ENCODE measurements at places on chromosomes 11 and 22. TPM values are rescaled to one million over a fixed set of nuclear protein-coding genes. Genes with fewer than 3 reads are reported as not detected.

GRCh38 chr11:45803971-45804760, 783 bp upstream of the SLC35C1 start:
- H3K4me3 ChIP-seq, result peak overlapping the region; percentile 97
- H3K27me3 ChIP-seq, result no peaks in the 10 kb centered on the region
- peak; percentile 82 for DNase-seq
- peaks cover 6% of the 10 kb centered on the region for H3K36me3 ChIP-seq

DNA sequence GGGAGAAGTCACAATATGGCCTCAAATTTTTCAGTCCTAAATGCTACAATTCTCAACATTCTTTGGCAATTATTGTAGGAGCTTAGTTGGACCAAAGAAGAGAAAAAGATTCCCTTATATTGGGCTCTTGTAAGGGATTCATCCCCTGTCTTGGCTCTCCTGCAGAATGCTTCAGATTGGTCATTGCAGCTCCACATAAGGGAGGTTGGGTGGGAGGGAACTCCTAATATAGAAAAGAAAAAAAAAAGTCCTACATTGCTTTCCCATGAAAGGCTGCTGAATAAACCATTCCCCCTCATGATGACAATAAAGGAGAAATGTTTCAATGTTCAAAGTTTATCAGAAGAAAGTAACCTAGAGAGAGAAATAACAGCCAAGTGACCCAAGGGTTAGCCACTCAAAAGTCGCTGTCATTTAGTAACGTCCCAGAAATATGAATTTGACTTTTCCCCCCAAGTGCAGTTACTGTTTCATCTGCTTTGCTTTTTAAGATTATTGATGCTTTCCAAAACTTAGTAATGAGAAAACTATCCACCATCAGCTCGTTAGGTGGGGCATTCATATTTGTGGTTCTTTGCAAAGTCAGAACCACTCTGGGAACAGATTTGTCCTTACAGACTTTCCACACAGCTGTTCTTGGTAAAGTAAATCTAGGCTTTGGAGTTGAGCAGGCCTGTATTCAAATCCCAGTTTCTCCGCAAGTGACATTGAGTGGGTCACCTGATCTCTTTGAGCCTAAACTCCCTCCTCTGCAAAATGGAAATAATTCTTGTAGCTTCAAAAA, 5.0 kb upstream of the SLC1A2 start:
- H3K27me3 ChIP-seq, result peaks cover 83% of the 10 kb centered on the region
- H3K27ac ChIP-seq, result no peak overlapping the region
- peaks cover 5% of the 10 kb centered on the region for H3K4me1 ChIP-seq
- H3K36me3 ChIP-seq, result no peaks in the 10 kb centered on the region

Gene FGF3
- not detected for total RNA-seq

Gene LINC01488
- not detected for total RNA-seq

GRCh38 chr11:88384669-88385005, 47.1 kb upstream of the CTSC start:
- H3K4me1 ChIP-seq, result peaks cover 3% of the 10 kb centered on the region
- H3K27ac ChIP-seq, result no peak overlapping the region
- DNase-seq, result no peak
- H3K4me3 ChIP-seq, result no peak overlapping the region

- DNase-seq, result no peak
- no peak overlapping the region for H3K4me3 ChIP-seq
- H3K27me3 ChIP-seq, result no peaks in the 10 kb centered on the region
- no peak overlapping the region for H3K27ac ChIP-seq
- peaks cover 19% of the 10 kb centered on the region for H3K4me1 ChIP-seq
- H3K36me3 ChIP-seq, result peaks cover 6% of the 10 kb centered on the region
Measured at GRCh38 chr22:38718414-38718813, 12.7 kb downstream of the GTPBP1 start.

- H3K27ac ChIP-seq, result no peak overlapping the region
- no peaks in the 10 kb centered on the region for H3K36me3 ChIP-seq
- no peak overlapping the region for H3K4me3 ChIP-seq
- no peaks in the 10 kb centered on the region for H3K27me3 ChIP-seq
- DNase-seq, result no peak
Measured at GRCh38 chr22:33896575-33897447, 23.5 kb downstream of the LARGE1 start.

DNA sequence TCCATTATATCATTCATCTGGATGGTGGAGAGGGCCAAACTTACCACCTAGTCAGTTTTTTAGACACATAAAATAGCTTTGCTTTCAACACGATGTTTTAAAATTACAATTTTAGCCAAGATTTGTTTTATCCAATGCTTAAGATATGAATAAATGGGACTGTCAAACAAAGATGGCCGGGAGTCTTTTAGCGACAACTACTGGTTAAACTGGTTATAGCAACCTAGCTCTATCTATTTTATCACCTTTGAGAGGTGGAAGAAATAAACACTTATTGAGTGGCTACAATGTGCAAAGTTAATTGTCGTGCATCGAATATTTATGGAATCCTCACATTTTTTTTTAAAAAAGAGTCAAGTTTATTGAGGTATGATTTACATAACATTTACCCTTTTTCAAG, 279.8 kb downstream of the MIAT start:
- no peaks in the 10 kb centered on the region for H3K27me3 ChIP-seq
- no peaks in the 10 kb centered on the region for H3K36me3 ChIP-seq
- no peak for DNase-seq
- no peaks in the 10 kb centered on the region for H3K4me1 ChIP-seq

DNA sequence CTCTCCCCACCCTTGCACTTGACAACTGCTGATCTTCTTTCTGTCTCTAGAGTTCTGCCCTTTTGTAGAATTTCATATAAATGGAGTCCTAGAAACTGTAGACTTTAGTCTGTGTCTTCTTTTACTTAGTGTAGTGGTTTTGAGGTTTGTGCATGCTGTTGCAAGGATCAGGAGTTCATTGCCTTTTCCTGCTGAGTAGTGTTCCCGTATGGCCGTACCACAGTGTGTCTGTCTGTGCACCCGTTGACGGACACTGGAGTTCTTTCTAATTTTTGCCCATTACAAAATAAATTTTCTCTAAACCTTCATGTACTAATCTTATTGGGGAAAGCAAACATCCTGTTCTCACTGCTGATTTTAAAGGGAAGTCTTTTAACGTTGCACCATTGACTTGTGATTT, 138.1 kb downstream of the TBC1D22A start:
- H3K27me3 ChIP-seq, result no peaks in the 10 kb centered on the region
- no peak overlapping the region for H3K4me3 ChIP-seq
- H3K4me1 ChIP-seq, result peaks cover 6% of the 10 kb centered on the region
- H3K27ac ChIP-seq, result peak overlapping the region; percentile 7

GRCh38 chr11:122330279-122330965, 214.4 kb upstream of the BLID start:
- DNase-seq, result no peak

Gene AMOTL1
- 4.8 TPM for total RNA-seq

GRCh38 chr11:122360875-122361274, 244.9 kb upstream of the BLID start:
- H3K36me3 ChIP-seq, result no peaks in the 10 kb centered on the region
- no peaks in the 10 kb centered on the region for H3K4me1 ChIP-seq
- H3K27ac ChIP-seq, result no peak overlapping the region
- DNase-seq, result no peak

Gene TRIM51
- not detected for total RNA-seq

DNA sequence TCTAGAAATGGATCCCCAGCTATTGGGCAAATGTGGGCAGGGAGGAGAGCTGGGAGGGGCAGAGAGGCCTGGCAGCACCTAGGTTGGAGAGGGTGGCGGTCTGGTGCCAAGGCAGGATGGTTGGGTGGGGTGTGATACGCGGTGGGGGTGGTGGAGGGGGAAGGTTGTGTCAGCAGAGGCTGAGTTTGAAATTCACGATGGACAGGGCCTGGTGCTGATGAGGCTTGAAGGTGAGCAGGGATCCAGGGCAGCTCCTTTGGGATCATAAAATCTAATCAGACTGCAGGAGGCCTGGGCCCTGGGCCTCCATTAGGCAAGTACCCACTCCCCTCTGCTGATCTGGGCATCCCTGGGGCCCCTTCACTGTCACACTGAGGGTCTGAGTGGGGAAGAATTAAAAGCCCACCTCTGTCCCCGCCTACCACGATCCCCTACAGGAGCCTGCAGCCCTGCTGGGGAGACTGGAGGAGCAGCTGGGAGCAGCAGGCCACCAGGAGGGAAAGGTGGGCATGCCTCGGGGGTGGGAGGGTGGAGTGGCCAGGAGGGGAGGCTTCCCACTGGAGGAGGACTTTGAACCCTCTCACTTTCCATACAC, 24.0 kb downstream of the IGLL1 start:
- no peak overlapping the region for H3K27ac ChIP-seq
- DNase-seq, result no peak
- H3K36me3 ChIP-seq, result no peaks in the 10 kb centered on the region
- H3K4me1 ChIP-seq, result no peaks in the 10 kb centered on the region
- peaks cover 2% of the 10 kb centered on the region for H3K27me3 ChIP-seq

DNA sequence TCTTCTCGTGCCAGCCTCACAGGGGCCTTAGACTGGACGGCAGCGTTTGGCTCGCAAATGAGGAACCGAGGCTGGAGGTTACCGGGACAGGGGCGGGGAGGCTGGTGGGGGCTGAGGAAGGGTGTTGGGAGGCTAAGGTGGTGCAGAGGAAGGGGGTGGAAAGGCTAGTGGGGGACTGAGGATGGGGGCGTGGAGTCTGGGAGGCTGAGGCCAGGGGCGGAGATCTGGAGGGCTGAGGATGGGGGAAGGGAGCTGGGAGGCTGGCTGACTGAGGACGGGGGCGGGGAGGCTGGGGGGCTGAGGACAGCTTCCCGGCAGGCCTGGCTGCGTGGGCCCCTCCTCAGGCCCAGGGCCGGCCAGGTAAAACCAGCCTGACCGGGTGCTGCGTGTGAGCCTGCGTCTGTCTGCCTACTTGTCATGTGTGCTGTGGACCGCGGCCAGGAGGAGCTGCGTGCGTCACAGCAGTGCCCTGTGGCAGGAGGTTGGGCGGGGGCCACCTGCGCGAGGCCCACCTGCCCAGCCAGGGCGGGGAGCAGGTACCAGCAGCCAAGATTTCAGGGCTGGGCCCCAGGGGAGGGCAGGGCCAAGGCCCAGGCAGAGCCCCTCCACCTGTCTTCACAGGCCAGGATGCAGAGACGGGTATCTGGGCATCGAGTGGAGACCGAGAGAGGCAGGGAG, 9.4 kb upstream of the PIM3 start:
- DNase-seq, result no peak
- H3K4me3 ChIP-seq, result no peak overlapping the region
- H3K36me3 ChIP-seq, result no peaks in the 10 kb centered on the region
- H3K27me3 ChIP-seq, result no peaks in the 10 kb centered on the region

Gene KRTAP5-11
- not detected for total RNA-seq

Gene DKK3
- total RNA-seq, result 12.0 TPM

DNA sequence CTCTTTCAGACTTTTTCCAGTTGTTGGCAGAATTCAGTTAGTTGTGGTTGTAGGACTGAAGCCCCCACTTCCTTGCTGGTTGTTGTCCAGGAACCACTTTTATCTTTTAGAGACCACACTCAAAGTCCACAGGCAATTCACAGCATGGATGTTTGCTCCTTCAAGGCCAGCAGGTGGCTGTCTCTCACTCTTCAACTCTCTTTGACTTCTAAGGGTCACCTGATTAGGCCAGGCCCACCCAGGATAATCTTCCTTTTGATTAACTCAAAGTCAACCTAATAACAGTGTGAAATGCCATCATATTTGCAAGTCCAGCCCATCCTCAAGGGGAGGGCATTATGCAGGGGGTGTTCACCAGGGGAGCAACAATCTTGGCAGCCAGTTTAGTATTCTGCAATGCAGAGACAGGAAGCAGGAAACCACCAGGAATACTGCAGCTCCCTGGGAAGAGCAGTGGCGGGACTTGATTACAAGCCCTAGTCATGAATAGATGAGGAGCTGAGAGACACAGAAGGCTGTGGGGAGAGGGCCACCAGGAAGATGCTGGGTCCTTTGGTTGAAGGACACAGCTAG, 52.4 kb downstream of the LRRC74B start:
- H3K4me3 ChIP-seq, result no peak overlapping the region
- H3K36me3 ChIP-seq, result no peaks in the 10 kb centered on the region
- DNase-seq, result no peak
- H3K4me1 ChIP-seq, result peaks cover 8% of the 10 kb centered on the region
- H3K27ac ChIP-seq, result no peak overlapping the region

Gene MMP7
- total RNA-seq, result not detected

GRCh38 chr11:93604008-93604660, 57.3 kb upstream of the CEP295 start:
- H3K36me3 ChIP-seq, result no peaks in the 10 kb centered on the region
- H3K27ac ChIP-seq, result no peak overlapping the region
- peaks cover 4% of the 10 kb centered on the region for H3K27me3 ChIP-seq
- no peak for DNase-seq
- no peak overlapping the region for H3K4me3 ChIP-seq
- H3K4me1 ChIP-seq, result no peaks in the 10 kb centered on the region

DNA sequence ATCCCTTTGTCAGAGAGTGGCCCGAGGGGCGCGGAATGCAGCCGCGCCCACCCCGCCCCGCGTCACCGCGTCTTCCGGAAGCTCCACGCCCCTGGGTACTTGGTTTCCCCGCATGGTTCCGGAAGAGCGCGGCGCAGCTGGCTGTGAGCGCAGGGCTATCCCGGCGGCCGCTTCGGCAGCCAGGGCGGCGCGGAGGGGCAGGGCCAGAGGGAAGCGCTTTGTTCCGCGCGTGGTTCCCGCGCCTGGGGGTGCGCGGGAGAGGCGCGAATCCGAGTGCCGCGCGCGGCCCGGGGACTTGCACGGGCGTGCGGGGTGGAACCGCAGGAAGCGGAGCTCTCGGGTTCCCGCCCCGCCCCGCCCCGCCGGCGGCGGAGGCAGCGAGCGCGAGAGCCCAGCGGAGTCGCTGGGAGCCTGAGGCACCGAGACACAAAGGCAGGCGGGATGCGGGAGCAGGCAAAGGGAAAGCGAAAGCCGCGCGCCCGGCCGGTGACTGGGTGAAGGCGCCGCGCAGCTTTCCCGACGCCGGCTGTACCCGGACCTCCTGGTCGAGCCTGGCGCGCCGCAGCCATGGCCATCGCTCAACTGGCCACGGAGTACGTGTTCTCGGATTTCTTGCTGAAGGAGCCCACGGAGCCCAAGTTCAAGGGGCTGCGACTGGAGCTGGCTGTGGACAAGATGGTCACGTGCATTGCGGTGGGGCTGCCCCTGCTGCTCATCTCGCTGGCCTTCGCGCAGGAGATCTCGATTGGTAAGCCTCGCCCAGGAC, at the start of gene PANX1:
Gene PANX1 (plus strand): TSS at position 96 of the 766 bp plus-strand sequence. CDS start 472 bp downstream, at position 568.
- H3K27me3 ChIP-seq, result peaks cover 4% of the 10 kb centered on the region
- no peaks in the 10 kb centered on the region for H3K36me3 ChIP-seq
- H3K4me3 ChIP-seq, result peak within 1 kb of the TSS; percentile 88
- peaks cover 18% of the 10 kb centered on the region for H3K4me1 ChIP-seq
- peak; percentile 81 for DNase-seq
- peak within 1 kb of the TSS; percentile 88 for H3K27ac ChIP-seq
